T-cell (primary cell): ENCODE measurements at places on chromosomes 4 and X. TPM values are rescaled to one million over a fixed set of nuclear protein-coding genes. Genes with fewer than 3 reads are reported as not detected.

The GPM6B gene
- total RNA-seq, result 0.09 TPM

- DNase-seq, result no peak
These were observed 31.4 kb downstream of the PPP1R2C start for GRCh38 chrX:42746606-42747005.

DNA sequence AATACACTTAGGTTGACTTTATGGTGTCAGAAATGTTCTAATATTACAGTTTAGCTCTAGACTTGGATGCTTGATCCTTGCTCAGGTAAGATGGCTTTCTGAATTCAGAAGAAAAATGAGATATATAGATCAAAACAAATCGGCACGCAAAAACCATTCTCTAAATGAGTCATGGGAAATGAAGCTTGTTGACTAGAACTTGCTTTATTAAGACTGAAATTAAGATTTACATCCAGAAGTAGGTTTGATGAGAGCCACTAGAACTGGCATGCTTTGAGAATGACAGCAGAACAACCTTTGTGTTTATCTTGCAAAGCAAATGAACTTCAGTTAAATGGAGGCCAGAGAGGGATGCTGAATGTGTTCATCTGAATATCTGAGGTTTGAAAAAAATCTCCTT, 304.9 kb upstream of the KLF3 start:
- DNase-seq, result no peak

GRCh38 chr4:74531963-74532794, 87.2 kb downstream of the AREG start:
- no peak for DNase-seq

DNA sequence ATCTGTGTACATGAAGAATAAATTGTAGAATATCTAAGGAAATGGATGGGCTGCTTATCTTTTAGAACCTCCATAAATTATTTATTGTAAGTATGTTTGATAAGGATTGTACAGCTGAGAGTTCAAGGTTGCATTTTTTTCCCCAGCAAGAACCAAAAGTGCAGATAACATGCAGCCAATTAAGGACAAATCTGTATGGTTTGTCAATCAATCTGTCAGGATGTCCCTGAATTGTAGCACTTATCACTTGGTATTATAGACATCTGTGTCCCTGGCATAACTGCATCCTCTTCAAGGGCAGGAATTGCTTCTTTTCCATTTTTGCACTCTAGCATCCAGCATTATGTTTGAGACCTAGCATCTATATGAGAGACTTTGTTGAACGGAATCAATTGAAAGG, 95.4 kb upstream of the IGFBP7 start:
- no peak for DNase-seq
